ENCODE measurements at places on chromosomes 7 and 10.

DNA sequence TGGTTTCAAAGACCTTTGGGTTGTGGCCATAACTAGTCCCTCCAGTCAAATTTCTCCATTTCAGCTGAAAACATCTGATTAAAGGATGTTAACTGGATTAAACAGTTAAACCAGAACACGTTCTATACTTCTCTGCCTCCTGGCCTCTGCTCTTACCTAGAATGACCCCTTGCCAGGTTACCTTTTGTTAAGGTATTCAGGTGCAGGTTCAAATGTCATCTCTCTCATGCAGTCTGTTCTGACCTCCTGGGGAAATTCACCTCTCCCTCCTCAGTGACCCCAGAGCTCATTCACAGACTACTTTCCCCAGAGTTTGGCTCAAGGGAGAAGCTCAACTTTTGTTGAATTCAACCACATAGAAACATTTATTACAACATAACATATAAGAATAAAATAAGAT lies 67.8 kb downstream of the RELN start:
- DNase-seq: no peak

- DNase-seq: no peak
Observed at GRCh38 chr10:33731322-33731721, 396.9 kb upstream of the NRP1 start.

- DNase-seq: no peak
Observed at GRCh38 chr7:152899004-152899403, 139.5 kb downstream of the ACTR3B start.

GRCh38 chr7:15628876-15629275 lies 57.6 kb downstream of the MEOX2 start:
- peak; percentile 4 for DNase-seq

GRCh38 chr7:55575733-55576132 lies 3.4 kb upstream of the VOPP1 start:
- DNase-seq: no peak

- DNase-seq: no peak
Observed at GRCh38 chr10:94375374-94375773, 12.6 kb upstream of the NOC3L start.

DNA sequence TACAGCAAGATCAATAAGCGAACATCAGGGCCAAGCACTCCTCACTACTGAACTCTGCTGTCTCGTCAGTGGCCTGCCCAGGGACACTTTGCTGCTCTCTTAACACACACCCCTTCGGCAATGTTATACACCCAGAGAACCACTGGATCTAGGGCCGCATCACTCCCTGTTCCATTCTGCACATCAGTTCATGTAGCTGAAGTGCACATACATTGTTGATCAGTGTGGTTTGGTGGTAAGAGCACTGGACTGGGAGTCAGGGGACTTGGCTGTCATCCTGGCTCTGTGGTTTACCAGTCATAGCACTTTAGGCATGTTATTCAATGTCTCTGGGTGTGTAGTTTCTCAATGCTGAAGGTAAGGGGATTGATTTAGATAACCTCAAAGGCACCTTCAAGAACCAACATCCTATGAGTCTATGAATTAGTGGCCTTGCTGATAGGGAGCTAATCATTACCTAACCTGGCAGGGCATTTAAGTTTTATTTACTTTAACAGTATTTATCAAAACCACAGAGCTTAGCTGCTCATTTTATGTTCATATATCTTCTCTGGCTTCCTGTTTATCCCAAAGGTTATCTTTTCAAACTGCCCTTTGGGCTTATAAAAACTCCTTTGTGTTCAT lies 24.8 kb downstream of the DUSP5 start:
- DNase-seq: no peak

GRCh38 chr10:121662945-121663917 lies 65.0 kb upstream of the FGFR2 start:
- no peak for DNase-seq

- DNase-seq: no peak
Observed at GRCh38 chr10:112827951-112828350, 122.1 kb upstream of the TCF7L2 start.

- no peak for DNase-seq
Observed at GRCh38 chr10:12847361-12847975, 154.0 kb downstream of the CCDC3 start.

DNA sequence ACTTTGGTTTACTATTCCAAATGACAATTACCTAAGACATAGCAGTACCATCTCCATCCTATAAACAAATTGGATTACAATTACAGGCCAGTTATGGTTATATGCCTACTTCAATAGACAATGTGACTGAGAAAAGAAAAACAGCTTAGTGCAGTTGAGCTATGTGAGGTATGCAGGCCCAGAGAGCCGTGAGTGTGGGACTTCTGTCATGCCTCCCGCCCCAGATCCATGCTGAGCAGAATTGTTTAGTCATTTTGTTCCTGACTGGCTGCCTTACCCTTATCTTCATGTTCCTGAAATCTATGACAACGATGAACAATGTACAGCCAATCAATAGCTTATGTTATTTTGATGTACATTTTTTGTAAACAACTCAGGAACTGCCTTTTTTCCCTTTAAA lies 21.7 kb downstream of the LARP4B start:
- peak; percentile 58 for DNase-seq

DNA sequence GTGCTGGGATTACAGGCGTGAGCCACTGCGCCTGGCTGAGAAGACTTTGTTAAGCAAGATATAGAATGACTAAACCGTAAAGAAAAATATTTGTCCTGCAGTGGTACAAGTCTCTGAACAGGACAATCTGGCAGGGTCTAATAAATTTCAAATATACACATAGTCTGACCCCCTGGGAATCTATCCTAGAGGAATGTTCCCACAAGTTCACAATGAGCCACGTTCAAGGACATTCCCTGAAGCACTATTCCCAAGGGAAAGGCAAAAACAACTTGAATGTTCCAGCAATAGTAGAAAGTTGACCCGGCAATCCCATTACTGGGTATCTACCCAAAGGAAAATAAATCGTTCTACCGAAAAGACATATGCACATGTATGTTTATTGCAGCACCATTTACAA lies 82.0 kb downstream of the HIP1 start:
- DNase-seq: no peak

DNA sequence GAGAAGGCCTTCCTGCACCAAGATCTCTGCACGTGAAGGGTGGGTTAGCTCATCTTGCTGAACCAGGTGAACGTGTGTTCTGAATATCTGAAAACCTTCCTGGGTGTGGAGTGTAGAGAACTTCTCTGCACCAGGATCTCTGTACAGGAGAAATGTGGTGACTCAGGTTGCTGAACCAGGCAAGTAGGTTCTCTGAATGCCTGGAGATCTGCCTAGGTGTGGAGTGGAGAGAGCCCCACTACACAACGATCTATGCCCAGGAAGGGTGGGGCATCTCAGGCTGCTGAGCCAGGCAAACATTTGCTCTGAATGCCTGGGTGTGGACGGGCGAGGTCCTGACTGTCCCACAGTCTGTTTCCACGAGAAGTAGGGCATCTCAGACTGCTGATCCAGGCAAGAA lies 1002.3 kb upstream of the KCND2 start:
- DNase-seq: no peak

DNA sequence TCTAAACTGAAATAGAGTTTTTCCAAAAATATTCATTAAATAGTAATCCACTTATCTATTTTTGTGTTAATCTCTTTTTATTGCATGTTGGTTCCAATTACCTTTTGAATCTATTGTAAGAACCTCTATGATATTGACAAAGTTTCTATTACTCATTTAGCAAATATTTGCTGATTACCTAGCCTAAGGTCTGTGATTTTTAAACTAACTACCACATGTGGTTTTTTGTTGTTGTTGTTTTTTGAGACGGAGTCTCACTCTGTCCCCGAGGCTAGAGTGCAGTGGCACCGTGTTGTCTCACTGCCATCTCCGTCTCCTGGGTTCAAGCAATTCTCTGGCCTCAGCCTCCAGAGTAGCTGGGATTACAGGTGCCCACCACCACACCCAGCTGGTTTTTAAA lies 2.0 kb upstream of the ASB13 start:
- no peak for DNase-seq

- no peak for DNase-seq
Observed at GRCh38 chr10:83945982-83946718, 193.2 kb upstream of the GHITM start.

DNA sequence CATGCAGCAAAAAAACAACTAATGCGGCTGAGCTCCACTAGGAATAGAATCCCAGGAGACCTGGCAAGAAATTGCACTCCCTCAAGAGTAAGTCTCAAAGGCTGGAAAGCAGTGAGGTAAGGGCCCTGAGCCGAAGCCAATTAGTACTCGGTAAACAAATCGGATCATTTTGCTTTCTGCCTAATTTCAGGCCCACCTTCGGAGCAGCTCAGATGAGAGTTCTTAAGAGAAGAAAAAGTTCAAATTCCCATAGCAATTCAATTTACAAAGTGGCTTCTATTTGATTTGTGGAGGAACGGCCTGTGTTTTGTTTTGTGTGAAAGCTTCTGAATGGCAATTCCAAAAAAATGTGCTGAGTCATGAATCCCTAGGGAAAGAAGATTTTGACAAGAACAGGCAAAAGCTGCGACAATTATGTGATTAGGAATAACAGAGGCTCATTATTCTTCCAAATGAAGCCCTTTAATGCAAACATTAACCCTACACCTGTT lies 60.9 kb downstream of the SLC16A9 start:
- no peak for DNase-seq

GRCh38 chr10:14674376-14675050 lies 100.2 kb downstream of the FAM107B start:
- DNase-seq: no peak

- no peak for DNase-seq
Observed at GRCh38 chr7:156380261-156380660, 260.3 kb upstream of the RNF32 start.

GRCh38 chr7:80859272-80859970 lies 59.4 kb downstream of the SEMA3C start:
- DNase-seq: peak; percentile 46

DNA sequence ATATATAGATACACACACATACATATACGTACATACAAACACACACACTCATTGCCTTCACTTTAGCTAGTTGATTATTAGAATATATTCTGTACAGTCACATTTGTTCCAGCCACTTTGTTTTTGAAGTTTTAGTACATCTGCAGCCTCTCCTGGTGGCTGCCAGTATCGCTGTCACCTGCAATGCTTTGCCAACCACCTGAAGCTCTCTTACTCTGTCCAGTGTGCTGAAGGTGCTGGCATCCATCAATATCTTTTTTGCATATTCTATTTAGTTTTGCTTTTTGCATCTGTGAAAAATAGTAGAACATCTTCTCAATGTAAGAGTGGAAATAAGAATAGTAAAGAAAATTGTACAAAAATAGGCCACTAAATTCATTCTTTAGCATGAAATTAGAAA lies 388.6 kb downstream of the EXOC4 start:
- no peak for DNase-seq

GRCh38 chr10:42578019-42578418 lies 60.4 kb downstream of the ZNF33B start:
- DNase-seq: no peak

GRCh38 chr7:31761646-31762045 lies 74.6 kb downstream of the PPP1R17 start:
- DNase-seq: no peak

- DNase-seq: no peak
Observed at GRCh38 chr7:18975276-18975675, 142.2 kb downstream of the TWIST1 start.

- no peak for DNase-seq
Observed at GRCh38 chr7:76506081-76506440, 4.3 kb upstream of the UPK3B start.

DNA sequence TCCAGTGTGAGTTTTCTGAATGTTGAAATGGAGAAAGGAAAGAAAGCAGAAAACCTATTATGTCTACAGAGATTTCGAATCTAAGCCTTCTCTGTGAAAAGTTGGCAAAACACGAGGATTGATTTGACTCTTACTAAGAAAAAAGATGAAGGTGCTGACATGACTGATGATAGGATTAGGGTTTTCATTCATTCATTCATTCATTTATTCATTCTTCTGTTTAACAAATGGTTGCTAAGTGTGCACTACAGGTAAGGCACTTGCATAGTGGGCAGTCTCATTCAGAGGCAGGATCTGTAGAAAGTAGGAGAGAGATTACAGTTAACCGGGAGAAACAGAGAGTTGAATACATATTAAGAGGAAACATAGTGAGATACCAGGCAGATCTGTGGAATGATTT lies 137.1 kb downstream of the ZNF365 start:
- DNase-seq: no peak

DNA sequence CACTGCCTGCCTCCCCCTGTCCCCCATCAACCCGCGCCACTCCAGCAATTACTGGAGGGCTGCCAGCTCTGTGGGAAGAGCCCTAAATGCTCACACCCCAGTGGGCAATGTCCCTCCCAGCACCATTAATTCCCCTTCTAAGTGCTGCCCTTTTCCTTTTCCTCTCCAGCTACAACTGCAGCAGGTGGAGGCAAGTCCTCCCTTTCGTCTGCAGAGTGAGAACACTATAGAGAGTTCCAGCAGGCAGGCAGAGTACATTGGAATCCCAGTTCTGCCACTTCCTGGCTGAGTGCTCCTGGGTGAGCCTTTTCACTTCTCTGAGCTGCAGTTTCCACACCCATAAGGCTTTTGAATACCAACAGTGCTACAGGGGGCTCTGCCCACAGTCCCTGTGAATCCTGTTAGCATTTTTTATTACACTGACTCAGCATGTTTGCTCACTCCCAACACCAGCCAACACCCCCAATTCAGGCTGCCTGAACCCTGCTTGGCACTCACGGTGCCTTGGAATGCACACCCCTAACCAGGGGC lies 447.0 kb downstream of the GRID1 start:
- no peak for DNase-seq

GRCh38 chr10:36067748-36068147 lies 425.7 kb upstream of the FZD8 start:
- no peak for DNase-seq

DNA sequence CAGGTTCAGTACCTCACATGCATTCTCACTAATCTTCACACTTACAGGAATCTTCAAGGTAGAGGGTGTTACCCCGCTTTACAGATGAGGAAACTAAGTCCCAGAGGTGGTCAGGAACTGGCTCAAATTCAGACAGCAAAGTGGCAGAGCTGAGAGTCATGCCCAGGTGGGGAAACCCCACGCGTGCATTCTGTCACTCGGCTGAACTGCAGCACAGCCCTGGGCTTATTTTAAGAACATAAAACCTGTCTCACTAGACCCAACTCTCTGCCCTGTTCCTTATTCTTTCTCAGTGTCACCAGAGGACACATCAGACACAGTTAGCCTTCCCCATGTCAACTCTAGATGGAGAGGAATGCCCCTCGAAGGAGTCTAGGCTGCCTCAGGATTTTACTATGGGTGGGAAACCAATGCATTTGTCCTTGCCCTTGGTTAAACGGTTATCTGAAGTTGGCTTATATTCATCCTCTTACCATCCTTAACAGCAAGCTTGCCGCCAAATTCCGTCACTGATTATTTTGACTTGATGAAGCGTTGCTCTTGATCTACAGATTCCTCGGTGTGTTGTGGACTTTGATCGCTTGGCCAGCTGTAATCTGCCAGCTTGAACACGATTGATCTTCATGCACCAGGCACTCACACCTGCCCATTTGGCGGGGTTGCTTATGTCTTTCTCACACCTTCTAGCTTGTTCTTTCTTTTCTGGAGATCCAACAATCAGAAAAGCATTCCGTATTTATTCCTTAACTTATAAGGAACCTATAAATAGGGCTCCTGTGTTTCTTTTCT lies 627.9 kb downstream of the SDK1 start:
- DNase-seq: no peak

- DNase-seq: no peak
Observed at GRCh38 chr7:148954766-148955165, 70.7 kb upstream of the EZH2 start.

Measured in AG08396 (cell line).